Caki2 (cell line): ENCODE measurements at places on chromosomes 3 and 15.

DNA sequence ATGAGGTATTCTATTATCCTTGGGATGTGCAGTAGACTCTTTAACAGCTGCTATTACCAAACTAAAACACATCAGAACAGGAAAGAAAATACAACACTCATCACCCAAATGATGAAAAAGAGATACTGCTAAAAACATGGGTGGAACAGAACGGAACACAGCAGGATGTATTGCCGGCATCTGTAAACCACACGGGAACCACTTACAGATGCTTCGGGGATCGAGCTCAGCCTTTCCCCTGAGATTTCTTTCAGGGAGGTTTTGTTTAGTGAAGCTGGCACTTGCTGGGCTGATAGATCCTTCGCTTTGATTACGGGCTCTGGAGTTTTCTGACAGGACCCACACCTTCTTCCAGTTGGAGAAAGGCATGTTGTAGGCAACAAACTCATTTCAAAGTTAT is 182.3 kb upstream of the FAM3D start:
- no peak for DNase-seq

DNA sequence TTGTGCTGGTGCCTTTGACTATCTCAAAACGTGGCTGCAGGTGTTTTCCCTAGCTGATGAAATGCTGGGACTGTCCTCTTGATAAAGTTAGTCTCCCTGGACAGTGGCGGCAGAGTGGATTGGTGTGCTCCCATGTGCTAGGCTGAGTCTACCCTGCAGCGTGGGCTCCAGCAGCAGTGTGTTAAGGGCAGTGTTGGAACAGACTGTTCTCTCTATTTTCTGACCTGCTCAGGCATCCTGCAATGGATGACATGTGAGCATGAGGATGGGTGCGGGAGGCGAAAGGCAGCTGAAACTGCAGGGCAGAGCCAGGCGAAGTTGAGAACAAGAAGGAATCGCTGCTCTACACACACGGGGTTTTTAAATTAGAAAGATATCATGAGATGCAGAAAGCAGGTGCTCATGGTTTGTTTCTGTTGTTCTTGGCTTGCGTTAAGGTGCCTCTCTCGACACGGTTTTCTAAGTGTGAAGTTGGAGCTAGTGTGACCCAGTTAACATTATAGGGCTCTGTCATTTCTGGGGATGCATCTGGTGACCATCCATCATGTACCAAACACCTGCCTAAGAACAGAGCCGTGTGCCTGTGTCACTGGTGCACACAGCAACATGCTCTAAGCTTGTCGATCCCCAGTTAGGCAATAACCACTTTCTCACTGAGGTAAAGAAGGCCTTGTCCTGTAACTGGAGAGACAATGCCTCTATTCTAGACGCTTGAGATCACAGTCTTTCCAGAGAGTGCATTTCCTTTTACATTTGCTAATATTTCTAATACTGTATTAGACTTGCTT is 44.3 kb downstream of the SLCO3A1 start:
- no peak for DNase-seq

GRCh38 chr15:85048430-85048829 is 66.8 kb downstream of the PDE8A start:
- DNase-seq: no peak

- no peak for DNase-seq
Measured at GRCh38 chr3:12195231-12195630, 36.5 kb upstream of the TIMP4 start.

- no peak for DNase-seq
Measured at GRCh38 chr15:43143203-43143941, 10.0 kb downstream of the TMEM62 start.

GRCh38 chr3:156509189-156510174 is 45.4 kb downstream of the SSR3 start:
- DNase-seq: peak; percentile 65

GRCh38 chr3:53032609-53033008 is 13.3 kb downstream of the SFMBT1 start:
- no peak for DNase-seq

DNA sequence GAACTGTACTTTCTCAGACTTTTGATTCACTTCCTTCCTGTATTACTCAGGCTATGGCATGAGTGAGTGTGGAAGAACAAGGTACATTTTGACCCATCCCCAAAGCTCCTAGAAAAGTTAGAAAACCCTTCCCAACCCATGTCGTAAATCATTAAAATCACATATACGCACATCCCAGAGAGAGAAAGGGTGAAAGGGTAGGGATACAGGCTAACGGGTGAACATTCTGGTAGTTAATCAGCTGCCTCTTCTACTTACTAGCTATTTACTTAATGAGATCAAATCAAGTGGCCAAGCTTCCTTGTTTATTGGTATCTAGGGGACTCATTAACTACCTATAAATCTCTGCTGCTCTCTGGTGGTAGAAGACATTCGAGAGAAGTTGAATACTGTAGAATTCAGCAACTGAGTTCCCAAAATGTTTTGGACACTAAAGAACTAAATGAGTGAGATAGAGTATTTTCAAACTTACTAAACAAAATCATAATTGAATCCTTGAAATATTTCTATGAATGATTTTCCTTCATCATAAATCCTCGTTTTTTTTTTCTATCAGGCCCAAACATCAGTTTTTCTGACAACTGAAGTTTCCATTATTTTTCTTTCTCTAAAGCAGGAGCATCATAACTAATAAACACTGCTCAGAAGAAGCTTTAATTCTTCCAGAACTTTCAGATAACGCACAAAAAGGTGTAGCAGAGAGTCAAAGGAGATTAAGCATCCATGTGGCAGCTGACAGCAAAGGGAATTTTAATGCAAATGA is 124.2 kb downstream of the IMPG2 start:
- DNase-seq: peak; percentile 61
